ENCODE measurements at places on chromosomes 3 and 15.

- H3K27ac ChIP-seq = peak overlapping the region; percentile 68
- H3K27me3 ChIP-seq = no peaks in the 10 kb centered on the region
- no peak for DNase-seq
- no peak overlapping the region for H3K4me3 ChIP-seq
Observed at GRCh38 chr3:55604402-55604801, 117.3 kb upstream of the WNT5A start.

- H3K36me3 ChIP-seq = peaks cover 5% of the 10 kb centered on the region
- H3K27ac ChIP-seq = no peak overlapping the region
- no peak for DNase-seq
- no peak overlapping the region for H3K4me3 ChIP-seq
Observed at GRCh38 chr15:100134586-100134985, 207.2 kb downstream of the ADAMTS17 start.

DNA sequence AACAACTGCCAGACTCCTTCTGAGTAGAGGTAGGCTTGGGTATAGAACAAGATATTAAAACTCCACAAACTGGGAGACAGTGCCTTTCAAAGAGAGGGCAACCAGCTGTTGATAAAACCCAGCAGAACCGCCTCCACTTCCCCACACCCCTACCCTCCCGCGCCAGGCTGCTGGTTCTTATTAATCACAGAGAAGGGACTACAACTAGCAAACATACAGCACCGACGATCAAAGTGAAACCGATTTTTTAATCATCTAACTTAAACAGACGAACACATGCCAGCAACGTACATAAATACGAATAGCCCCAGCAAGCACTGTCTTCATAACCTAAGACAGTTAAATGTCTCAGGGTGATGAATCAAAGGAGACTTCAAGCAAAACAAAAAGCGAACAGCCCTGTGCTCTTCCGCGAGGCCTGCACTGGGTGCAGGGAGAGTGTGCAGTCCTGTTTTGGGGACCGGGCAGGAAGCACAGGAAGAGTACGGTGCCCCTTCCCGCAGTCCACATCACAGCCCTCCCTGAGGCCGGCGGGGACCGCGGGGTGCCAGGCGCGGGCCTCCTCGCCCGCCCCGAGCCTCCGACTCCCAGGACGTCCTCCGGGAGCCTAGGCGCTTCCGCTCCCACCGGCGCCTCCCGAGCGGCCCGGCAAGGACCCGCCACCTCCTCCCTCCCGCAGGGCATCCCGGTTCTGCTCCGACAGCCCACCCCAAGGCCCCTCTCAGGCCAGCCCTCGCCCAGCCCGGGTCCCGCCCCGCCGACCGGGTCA, 75.1 kb upstream of the VGLL4 start:
- peak overlapping the region; percentile 97 for H3K4me3 ChIP-seq
- H3K27me3 ChIP-seq = peaks cover 32% of the 10 kb centered on the region
- H3K27ac ChIP-seq = peak overlapping the region; percentile 77
- DNase-seq = peak; percentile 31

DNA sequence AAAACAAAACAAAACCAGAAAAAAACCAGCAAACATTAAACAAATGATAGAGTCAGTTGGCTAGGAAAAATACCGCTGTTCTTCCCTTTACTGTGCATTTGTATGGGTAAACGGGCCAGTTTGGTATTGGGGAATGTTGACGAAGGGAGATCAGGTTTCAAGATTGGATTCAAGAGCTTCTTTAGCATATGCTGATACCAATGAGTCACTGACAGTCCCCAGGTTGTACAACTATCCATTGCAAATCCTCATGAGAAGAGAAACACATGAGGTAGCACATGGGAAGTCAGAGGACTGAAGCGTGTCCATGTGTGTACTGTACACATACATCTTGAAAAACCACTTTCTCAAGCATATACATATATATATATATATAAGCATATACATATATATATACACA, 25.6 kb downstream of the TIGIT start:
- H3K4me3 ChIP-seq = no peak overlapping the region
- peaks cover 3% of the 10 kb centered on the region for H3K27me3 ChIP-seq
- no peaks in the 10 kb centered on the region for H3K36me3 ChIP-seq

DNA sequence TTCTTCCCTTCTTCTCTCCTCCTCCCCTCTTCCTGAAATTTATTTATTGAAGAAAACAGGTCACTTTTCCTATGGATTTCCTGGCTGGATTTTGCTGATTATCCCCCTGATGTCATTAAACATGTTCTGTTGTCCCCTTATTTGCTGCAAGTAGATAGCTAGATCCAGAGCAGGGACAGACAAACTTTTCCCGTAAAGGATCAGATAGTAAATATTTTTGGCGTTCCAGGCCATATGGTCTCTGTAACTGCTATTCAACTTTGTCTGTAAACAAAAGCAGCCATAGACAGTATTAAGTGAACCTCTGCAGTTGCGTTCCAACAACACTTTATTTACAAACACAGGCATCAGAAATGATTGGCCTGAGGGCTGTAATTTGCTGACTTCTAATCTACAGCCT, 241.3 kb downstream of the NEK10 start:
- no peak overlapping the region for H3K4me3 ChIP-seq
- H3K27me3 ChIP-seq = peaks cover 4% of the 10 kb centered on the region
- H3K27ac ChIP-seq = no peak overlapping the region
- no peaks in the 10 kb centered on the region for H3K4me1 ChIP-seq
- H3K36me3 ChIP-seq = no peaks in the 10 kb centered on the region

DNA sequence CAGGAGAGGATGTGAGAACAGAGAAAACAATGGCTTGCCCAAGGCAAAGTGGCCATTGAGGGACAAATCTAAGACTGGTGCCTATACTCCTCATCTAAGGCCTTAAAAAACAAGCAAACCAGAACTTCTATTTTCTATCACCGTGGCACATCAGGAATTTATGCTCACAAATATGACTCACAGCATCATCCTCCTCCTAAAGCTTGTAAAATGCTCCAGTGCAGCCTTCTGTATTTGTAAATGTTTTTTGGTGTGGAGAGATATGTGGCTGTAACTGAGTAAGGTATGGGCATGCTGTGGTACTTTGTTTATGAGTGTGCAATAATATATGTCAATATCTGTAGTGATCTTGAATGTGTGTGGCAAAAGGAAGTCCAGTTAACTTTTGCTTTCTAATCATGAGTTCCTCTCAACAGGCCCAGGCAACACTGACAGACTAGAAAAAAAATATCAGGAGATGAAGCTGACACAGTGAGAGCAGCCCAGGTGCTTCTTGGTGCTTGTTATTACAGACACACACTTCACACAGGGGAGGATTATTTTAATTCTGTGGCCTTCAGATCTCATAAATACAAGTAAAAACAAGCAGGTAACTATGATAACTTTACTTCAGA, 60.3 kb downstream of the CTNNB1 start:
- no peaks in the 10 kb centered on the region for H3K36me3 ChIP-seq
- DNase-seq = no peak
- peaks cover 3% of the 10 kb centered on the region for H3K27me3 ChIP-seq
- H3K4me3 ChIP-seq = no peak overlapping the region

- no peaks in the 10 kb centered on the region for H3K4me1 ChIP-seq
- peaks cover 8% of the 10 kb centered on the region for H3K36me3 ChIP-seq
- H3K27ac ChIP-seq = peak overlapping the region; percentile 30
- H3K27me3 ChIP-seq = no peaks in the 10 kb centered on the region
Observed at GRCh38 chr3:133595341-133595740, 21.9 kb downstream of the CDV3 start.

DNA sequence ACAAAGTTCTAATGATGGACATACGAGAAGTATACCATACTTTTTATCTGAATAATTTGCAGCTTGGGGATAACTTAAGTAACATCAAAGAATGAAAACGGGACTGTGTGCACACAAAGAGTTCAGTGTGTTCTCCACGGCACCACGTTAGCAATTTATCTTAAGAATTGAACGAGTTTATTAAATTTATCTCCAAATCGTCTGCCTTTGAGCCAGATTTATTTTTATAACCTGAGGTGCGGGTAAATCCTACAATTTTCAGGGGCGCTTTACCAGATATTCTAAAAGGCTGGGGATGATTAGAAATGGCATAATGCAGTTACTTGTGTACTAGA, 3.5 kb downstream of the CHD2 start:
- DNase-seq = no peak
- peaks cover 55% of the 10 kb centered on the region for H3K4me1 ChIP-seq
- H3K27ac ChIP-seq = peak overlapping the region; percentile 100
- H3K36me3 ChIP-seq = peaks cover 54% of the 10 kb centered on the region

Measured in nephron progenitor cell (in vitro differentiated cells).